ENCODE measurements at places on chromosomes 16 and 17.

DNA sequence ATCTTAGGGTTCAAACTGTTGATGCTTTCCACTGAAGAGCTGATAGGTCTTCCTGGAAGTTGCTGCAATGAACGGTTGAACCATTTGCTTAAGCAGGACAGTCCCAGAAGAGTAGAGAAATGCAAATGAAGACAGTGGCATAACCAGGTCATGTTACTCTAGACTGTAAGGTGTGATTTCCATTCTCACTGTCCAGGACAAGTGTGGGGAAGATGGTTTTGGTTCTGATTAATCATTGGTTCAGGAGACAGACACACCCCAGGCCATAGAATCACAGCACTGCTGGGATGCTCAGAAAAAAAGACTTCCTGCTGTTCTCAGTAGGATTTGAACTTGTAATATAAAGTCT lies 34.8 kb upstream of the XYLT2 start:
- DNase-seq, result no peak

GRCh38 chr17:66126231-66126630 lies 65.7 kb downstream of the CEP112 start:
- no peak for DNase-seq

GRCh38 chr17:69936996-69937395 lies 138.0 kb upstream of the KCNJ16 start:
- DNase-seq, result no peak

- no peak for DNase-seq
Measured at GRCh38 chr16:85396879-85397871, 215.9 kb upstream of the GSE1 start.

DNA sequence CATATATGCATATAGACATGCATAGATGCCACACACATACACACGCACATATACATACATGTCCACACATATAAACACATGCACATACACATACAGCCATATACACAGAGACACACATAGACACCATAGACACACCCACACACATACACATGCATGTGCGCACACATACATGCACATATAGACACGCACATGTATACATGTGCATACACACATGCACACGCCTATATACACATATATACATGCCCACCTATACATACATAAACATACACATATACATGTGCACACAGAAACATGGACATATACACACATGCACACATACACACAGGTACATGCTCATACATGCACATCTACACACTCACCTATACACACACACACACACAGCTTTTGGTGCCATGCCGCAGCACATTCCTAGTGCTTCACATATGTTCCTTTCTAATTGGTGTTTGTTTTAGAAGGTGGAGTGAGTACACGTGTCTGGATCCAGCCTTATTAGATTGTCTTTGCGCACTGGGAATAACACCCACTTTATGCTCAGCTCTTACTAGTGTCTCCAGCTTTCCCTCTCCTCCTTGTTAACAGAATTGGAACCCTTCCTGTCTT lies 198.0 kb downstream of the RPTOR start:
- DNase-seq, result no peak

DNA sequence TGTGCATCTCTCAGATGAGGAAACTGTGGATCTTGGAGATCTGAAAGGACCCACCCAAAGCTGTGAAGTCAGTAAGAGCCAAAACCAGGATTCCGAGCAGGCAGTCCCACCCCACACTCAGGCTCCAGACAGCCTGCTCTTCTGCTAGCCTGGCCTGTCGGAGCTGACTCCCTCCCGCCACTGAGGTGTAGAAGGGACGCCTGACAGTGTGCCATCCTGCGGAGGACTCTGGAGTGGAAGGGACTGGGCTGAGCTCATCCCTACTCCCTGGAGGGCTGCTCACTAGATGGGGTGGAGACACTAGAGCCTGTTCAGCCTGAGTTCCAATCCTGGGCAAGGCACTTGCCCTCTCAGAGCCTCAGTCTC lies 36.0 kb downstream of the WFDC1 start:
- DNase-seq, result no peak

GRCh38 chr17:46773221-46773605 lies 45.3 kb downstream of the WNT3 start:
- DNase-seq, result no peak

DNA sequence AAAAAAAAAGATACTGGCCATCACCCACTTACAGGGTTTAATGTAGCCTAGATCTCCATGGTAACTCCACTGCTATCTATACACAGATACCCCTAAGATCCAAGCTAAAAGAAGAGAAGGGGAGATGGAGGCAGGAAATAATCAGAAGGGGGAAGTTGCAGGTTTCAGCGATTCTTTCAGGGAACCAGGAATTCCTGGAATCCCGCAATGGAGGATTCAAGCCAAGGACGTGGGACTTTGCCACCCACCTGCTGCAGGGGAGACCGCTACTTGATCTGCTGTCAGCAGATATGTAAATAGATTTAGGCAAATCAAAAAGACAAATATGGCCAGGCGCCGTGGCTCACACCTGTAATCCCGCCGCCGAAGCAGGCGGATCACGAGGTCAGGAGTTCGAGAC lies 121.1 kb downstream of the AIPL1 start:
- DNase-seq, result no peak

DNA sequence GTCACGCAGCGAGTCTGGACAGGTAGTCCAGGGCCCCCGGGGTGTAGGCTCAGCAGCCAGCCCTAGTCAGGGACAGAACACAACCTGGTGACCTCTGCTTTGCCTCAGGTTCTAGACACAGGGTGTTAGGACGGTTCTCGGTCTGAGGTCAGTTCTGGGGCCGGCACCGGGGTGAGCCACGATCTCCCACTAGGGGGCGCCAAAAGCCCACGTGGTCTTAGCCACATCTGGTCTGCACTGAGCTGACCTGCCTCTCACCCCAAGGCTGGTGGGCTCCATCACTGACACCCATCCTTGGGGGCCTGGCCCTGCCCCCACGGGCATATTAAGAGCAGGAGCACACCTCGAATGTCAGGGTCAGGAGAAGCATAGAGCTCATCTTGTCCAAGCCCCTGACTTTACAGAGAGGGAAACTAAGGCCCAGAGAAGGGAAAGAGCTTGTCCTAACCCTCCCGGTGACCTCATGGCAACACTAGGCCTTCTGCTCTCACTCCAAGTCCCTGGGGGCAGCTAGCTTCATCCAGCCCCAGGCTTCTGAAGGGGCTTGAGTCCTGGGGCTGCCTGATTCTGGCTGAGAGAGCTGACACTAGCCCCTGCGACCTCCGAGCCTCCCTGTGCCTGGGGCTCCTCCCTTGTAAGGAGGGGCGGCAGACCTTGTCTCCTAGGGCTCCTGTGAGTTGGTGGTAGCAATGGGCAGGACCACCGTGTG lies 9.0 kb downstream of the SLC5A10 start:
- DNase-seq, result peak; percentile 99

GRCh38 chr17:72654706-72655105 lies 437.8 kb downstream of the SLC39A11 start:
- DNase-seq, result no peak

Measured in H1 (cell line).